T-helper 2 cell treated with Interferon-gamma antibody and Interleukin-4, amounts not matched to agents 100 ng/mL and 5 ng/mL, for 36 hours (primary cell): ENCODE measurements at places on chromosomes 6 and 20. TPM values are rescaled to one million over a fixed set of nuclear protein-coding genes. Genes with fewer than 3 reads are reported as not detected.

Gene CYP24A1
- total RNA-seq: not detected in 2 replicates

Gene MEP1A
- total RNA-seq: not detected in 2 replicates

Gene VPS16
- total RNA-seq: 47.4 and 50.5 TPM in 2 replicates

Gene LY6G6C
- total RNA-seq: 0.25 TPM in 1 of 2 replicates, not detected in the other
